Transverse colon (tissue), 4 donors: ENCODE measurements at places on chromosomes 4 and X. TPM values are rescaled to one million over a fixed set of nuclear protein-coding genes. Genes with fewer than 3 reads are reported as not detected.
A peak's percentile ranks its signal among the peaks of the same experiment; 100 is the strongest.

DNA sequence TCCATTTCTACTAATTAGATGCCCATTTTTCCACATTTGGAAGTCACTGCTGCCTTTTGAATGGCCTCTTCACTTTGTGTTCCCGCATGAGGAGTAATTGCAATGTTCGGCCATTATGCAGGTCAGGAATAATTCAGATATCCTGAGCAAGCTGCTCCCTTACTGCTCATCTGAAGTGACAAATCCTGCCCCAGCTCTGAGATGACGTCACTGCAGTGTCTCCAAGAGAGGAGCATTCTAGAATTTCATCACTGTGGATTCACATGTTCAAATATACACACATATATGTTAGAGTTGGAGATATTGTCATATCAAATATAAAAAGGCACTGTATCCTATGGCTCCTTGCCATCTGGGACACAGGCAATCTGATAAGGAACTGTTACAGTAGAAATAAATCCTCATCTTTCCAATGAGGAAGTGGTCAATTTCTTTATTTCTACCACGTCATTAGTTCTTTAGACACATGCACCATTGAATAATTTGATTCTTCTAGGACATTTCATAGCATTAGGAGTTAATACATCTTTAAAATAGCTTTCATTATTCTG lies 706.9 kb upstream of the TENM3 start:
- peak; percentile 44 for DNase-seq

- no peak for DNase-seq
These were observed 840.3 kb upstream of the ADGRL3 start for GRCh38 chr4:60359746-60360367.

GRCh38 chr4:151948351-151949016 lies 187.7 kb upstream of the GATB start:
- no peak for DNase-seq

- DNase-seq: no peak
These were observed 300.4 kb downstream of the NLGN4X start for GRCh38 chrX:5928224-5928623.

GRCh38 chr4:8261851-8262535 lies 7.6 kb upstream of the HTRA3 start:
- no peak for DNase-seq

GRCh38 chrX:21725496-21725895 lies 32.4 kb downstream of the SMPX start:
- DNase-seq: no peak

DNA sequence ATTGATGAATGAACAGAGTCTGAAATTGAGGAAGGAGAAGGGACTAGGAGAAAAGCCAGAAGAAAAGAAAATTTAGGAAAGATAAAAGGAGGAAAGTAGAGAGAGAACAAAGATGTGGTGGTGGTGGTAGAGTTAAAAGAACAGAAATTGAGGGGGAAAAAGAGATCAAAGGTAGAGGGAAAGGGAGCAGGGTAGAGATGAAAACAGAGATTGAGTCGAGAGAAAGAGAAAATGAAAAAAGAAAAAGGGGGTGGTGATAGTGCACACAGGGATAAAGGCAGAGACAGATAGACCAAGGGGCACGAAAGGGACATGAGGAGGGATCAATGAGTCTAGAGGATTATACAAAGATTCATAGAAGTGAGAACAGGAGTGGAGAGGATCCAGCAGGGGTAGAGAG lies 3.9 kb downstream of the ALAS2 start:
- no peak for DNase-seq

DNA sequence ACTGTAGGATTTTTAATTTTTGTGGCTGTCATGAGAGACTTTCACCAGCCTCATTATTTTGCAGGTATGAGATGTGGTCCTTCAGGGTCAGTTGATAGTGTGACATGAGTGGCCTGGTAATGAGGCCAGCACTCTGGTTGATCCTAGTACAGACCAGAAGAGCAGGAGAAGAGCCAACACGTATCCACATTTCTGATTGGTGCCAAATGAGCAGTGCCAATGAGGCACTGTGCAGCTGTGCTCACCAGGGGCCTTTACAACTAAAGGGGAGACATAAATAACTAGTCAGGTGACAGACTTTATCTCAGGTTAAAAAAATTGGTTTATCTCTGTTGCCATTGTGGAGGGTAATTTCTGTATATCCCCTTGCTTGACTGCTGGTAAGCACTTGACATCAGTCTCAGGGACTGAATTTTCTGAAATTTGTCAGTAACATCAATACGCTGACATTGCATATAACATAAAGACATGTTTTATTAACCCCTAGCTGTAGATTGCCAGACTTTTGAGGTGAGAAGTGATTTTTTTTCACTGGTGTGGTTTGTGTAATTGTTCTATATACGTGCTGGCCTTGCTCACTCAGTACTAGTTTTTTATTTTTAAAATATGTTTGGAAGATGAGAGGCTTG lies 101.2 kb downstream of the AFF1 start:
- DNase-seq: no peak

GRCh38 chr4:88286897-88287296 lies 2.5 kb upstream of the PPM1K start:
- no peak for DNase-seq

DNA sequence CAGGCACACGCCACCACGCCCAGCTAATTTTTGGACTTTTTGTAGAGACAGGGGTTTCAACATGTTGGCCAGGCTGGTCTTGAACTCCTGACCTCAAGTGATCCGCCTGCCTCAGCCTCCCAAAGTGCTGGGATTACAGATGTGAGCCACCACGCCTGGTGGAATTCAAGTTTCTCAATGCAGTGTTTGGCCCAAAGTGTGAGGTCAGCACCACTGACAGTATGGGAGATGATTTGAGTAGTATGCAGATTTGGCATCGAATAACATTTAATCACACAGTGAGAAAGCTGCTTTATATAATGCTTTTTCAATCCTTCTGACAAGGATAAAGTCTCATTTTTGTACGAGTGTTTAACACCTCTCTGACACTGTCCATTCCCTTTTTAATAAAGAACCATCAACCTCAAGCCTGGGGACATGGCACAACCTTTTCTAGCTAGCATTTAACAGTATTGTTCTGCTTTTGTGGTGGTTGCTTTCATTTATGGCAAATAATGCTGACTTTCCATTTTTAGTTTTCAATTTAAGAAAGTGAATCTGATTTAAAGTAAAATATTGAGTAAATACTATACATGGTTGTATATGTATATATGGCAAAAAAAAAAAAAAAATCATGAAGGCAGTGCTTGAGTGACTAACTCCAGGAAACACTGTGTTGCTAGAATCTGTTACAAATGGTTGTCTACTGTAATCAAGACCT lies 4.3 kb upstream of the NSUN7 start:
- no peak for DNase-seq

GRCh38 chr4:104749062-104749461 lies 254.4 kb upstream of the CXXC4 start:
- DNase-seq: no peak

GRCh38 chr4:146949559-146949958 lies 3.9 kb upstream of the TTC29 start:
- no peak for DNase-seq

- DNase-seq: no peak
These were observed 301.7 kb upstream of the CPEB2 start for GRCh38 chr4:14700544-14700943.

DNA sequence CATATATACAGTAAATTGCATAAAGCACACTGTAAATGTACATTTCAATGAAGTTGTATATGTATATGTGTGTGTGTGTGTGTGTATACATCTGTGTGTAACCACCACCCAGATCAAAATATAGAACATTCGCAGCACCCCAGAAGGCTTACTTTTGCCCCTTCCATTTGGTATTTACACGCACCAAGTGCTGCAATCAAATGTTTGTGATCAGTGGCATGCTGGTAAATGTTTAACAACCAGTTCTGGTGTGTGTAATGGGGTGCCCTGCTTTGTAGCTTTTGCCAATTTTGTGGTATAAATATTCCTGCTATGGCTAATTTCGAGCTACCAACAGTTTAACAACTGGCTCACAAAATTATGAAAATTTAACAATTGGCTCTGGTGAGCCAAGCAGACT lies 101.3 kb downstream of the RTL5 start:
- no peak for DNase-seq

DNA sequence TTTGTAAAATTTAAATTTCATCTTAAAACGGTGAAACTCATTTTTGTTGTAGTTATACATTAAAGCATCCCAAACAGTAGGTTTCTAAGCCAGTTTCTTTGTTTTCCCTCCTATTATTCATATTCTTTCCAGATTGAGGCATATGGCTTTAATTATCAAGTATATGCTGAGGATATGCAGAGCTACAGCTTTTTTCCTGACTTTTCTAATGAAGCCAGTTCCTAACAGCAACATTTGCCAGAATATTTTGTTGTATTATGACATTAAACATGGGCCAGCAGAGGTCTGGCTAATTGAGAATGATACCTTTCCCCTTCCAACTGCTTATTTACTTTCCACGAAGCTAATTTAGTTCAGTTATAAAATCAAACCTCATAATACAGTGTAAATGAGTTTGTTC lies 75.3 kb downstream of the SLIT2 start:
- no peak for DNase-seq

- DNase-seq: no peak
These were observed 66.2 kb downstream of the EGF start for GRCh38 chr4:109978704-109979454.

DNA sequence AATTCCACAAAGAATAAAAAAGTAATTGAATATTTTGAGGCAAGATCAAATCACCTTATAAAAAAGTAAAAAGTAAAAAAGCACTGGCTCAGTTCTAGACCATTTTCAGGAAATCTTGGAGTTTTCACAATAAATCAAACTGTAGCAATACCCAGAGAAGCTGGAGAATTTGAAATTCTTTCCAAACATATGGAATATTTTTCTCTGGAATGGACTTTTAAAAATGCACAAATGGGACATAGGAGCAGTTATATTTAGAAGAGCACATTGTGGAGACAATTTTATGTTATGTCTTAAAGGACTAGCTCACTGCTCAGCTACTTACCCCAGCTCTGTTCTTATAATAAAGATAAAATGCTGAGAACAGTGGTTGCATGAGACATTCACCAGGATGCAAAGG lies 211.9 kb upstream of the KIT start:
- no peak for DNase-seq

GRCh38 chrX:77786365-77786680 lies 307 bp upstream of the ATRX start:
- no peak for DNase-seq

GRCh38 chr4:127304356-127304755 lies 328.4 kb upstream of the INTU start:
- DNase-seq: no peak

DNA sequence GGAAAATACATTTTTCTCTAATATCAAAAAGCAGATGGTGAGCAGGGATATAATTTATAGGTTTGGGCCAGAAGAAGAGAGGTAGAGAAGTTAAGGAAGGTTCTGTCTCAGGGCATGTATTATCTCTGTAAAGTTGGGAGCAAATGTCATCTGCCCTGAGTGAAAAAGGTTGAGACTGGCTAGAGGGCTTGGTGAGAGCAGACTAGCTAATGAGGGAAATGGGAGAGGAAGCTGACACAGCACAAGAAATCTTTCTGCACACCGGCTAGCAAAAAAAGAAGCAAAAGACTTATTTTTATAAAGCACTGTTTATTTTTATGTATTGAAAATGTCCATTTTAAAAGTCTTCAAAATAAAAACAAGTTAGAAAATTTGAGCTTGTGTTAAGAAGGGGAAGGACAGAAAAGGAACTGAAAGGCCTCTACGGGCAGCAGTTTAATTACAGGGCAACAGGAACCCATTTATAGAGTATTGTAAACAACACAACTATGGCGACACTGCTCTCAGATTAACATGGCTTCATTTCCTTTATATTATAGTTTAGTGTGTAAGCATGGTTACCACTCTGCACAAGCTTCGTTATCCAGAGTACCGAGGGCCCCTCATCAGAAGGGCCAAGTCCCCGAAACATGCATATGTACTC lies 17.4 kb downstream of the CD40LG start:
- no peak for DNase-seq

DNA sequence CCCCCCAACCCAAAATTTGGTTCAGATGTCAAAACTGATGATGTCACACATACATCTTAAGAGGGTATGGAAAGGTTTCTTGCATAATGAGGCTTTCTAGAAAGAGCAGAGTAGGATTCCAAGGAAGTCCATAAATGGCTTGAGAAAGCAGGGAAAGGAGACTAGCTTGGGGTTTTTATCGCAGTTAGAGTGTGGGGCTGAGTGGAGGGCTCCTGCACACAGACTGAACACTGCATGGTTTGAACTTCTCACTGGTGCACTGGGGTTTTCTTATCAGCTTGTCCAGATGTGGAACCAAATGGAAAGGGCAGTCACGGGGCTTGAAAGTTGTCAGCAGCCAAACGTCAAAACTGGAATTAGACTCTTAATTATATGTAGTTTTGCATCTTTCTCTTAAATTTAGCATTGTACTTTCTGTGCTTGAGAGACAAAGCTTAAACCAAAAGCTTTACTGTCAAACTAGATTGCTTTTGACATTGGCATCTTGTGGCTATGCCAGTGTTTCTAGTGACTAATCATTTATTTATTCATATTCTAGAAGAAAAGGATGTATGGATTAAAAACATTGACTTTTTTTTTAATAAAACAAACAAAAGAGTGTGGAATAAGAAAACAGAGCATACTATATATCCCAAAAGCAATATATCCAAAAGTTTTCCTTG lies 78.3 kb upstream of the STIM2 start:
- DNase-seq: no peak

DNA sequence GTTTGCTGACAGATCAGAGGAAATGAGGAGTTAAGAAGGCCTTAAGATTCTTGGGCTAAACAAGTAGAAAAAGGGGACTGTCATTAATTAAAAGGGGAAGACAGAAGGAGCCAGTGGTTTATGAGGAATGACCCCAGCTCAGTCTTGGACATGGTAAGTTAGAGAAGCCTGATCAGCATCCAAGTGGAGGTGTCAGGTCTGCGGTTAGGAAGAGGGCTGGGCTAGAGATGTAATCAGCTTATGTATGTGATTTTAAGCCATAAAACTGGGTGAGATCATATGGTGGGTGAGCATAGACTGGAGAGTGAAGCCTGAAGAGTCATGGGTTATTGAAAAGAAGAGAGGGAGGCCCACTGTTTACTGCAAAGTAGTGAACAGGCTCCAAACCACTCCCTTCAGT lies 246.1 kb downstream of the NR3C2 start:
- DNase-seq: no peak

DNA sequence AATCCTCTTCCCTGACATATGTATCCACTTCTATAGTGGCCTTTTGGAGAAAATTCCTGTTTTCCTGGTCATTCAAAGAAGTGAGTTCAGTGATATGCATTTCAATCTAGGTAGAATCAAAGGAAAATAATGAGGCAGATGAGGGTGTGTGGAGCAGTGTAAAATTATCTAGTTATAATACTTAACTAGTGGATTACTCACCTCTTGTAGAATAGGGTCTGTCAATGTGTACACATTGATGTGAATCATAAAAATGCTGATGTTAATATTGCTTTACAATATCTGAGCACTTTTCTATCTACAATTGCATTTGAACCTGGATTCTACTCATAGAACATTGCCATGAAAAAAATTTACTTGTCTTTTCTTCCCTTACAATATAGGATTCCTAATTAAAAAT lies 293.5 kb downstream of the GBA3 start:
- no peak for DNase-seq

The DCAF12L2 gene
- not detected for total RNA-seq

The FDCSP gene
- not detected for total RNA-seq

The RAB39B gene
- total RNA-seq: not detected

The ZNF827 gene
- total RNA-seq: 61.3 TPM

The VEGFC gene
- 2.2 TPM for total RNA-seq

The XAGE2 gene
- not detected for total RNA-seq

The RNF150 gene
- 7.9 TPM for total RNA-seq

The ADH1C gene
- 28.1 TPM for total RNA-seq

The GPR119 gene
- total RNA-seq: not detected

The VCX gene
- total RNA-seq: not detected

The OPHN1 gene
- total RNA-seq: 7.1 TPM

The RS1 gene
- total RNA-seq: not detected

The ADH1B gene
- 81.0 TPM for total RNA-seq

The SRD5A3 gene
- 13.5 TPM for total RNA-seq
